NCI-H2029 (cell line): ENCODE measurements at places on chromosomes 1 and 21.

DNA sequence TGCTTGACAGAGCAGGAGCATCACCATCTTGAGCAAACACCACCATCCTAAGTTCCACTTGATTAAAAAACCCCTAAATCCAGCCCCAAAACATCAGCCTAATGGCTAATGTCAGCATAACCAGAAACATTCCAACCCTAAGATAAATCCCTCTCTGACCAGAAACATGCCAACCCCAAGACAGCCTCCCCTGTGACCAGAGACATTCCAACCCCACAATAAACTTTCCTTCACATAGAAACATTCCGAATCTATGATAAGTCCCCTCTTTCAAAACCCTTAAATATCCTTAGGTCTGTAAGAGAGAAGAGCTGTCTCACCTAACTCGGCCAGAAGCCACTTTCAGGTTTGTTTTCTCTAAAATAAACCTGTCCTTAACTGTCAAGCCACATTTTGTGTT is 17.4 kb upstream of the SLC2A5 start:
- no peak for DNase-seq

DNA sequence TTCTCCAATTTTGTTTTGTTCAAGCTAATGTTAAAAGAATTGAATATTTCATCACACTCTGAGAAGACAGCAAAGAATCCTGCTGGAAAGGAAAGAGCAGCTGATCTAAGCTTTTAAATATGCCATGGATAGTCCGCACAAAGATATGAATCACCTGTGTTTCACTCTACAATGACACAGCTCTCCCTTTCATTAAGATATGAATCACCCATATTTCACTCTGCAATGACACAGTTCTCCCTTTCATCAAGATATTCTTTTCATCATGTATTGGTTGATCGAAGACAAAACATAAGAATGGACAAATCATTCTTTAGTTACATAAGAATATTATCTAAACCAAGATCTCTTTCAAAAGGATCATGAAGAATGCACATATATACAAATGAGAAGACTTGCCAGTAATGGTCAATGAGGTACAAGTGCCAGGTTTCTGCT is 367.3 kb downstream of the SMYD3 start:
- DNase-seq = no peak

- DNase-seq = no peak
These were observed 57.4 kb downstream of the SLC66A1 start for GRCh38 chr1:19369396-19370090.

GRCh38 chr1:59766227-59766855 is 48.4 kb upstream of the HOOK1 start:
- DNase-seq = no peak

GRCh38 chr1:84719543-84720217 is 29.4 kb upstream of the SSX2IP start:
- no peak for DNase-seq

- DNase-seq = no peak
These were observed 55.6 kb upstream of the FBXO28 start for GRCh38 chr1:224058303-224058702.

DNA sequence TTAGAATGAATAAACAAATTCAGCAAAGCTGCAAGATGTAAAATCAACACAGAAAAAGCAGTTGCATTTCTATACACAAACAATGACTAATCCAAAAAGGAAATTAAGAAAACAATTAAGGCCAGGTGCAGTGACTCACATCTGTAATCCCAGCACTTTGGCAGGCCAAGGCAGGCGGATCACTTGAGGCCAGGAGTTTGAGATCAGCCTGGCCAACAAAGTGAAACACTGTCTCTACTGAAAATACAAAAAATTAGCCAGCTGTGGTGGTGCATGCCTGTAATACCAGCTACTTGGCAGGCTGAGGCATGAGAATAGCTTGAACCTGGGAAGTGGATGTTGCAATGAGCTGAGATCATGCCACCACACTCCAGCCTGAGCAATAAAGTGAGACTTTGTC is 22.3 kb downstream of the THEM4 start:
- no peak for DNase-seq

DNA sequence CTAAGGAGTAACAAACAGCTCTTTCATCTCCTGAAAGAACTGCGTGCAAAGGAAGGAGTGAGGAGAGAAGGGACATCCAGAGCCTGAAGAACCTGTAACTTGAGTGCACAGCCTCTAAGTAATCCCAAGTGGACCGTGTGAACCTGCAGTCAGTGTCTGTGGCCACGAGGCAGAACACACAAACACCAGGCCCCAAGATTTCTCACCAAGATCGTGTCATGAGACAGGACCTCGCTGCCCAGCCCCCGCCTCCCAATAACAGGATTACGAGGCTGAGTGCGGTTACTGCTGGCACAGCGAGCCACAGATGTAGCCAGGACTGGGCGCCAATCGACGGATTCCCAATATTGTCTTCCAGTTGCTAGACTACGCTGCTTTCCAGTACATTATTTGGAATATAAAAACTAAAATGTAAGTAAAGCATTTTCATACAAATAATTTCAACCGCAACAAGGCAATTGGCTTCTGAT is 101.3 kb upstream of the SLC25A33 start:
- DNase-seq = peak; percentile 52

DNA sequence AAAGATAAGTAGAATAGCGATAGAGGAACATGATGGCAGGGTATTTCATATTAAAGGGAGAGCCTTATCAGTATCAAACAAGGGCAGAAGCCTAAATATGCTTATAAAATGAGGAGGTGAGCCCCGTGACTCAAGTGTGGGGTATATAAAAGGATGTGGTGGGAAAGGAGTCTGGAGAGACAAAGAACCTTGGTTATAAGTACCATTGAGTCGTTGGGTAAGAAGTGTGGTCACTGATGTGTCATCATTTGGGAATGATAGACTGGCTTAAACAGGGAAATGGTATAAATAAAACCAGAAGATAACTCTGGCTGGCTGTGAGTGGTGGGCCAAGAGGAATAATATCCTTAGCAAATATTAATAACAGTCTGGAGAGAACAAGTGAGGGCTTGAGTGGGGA is 10.9 kb upstream of the CD5L start:
- DNase-seq = peak; percentile 45

DNA sequence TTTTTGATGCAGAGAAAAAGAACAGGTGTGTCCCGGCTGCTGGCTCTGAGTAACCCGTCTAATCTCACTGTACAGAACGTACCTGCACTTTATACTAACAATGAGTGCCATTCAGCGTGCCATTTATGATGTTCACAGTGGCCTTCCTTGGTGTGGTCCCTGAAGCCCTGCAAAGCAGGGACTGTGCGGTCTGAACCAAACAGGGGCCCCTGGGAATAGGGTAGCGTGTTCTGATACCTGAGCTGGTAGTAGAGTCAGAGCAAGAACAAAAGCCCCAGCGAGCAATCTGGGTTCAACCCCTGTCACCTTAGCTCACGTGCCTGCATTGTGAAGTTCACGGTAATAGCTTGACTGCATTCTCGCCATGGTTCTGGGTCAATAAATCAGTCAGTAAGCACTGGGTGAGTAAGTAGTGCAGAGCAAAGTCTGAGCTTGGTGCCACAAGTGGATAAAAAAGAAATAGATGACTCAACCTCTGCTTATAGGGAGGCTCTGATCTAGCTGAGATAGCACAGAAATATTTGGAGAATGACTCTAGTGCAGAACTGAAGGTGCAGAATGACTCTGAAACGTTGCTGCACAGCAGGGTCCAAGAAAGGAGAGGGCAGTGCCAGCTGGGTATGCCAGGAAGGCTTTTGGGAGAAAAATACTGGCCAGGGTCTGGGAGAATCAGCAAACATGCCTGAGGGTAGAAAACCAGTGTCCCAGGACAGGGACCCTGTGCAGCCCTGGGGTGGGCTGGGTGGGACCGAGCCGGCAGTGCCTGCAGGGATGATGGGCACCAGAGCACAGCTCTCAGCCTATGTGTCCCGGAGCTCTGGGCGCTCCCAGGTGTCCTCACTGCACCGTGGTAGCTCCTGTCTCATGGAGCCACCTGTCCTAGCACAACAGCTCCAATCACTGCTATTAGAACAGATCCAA is 125.9 kb downstream of the RHOU start:
- DNase-seq = no peak

- no peak for DNase-seq
These were observed 3.1 kb downstream of the COQ8A start for GRCh38 chr1:226943156-226943555.

DNA sequence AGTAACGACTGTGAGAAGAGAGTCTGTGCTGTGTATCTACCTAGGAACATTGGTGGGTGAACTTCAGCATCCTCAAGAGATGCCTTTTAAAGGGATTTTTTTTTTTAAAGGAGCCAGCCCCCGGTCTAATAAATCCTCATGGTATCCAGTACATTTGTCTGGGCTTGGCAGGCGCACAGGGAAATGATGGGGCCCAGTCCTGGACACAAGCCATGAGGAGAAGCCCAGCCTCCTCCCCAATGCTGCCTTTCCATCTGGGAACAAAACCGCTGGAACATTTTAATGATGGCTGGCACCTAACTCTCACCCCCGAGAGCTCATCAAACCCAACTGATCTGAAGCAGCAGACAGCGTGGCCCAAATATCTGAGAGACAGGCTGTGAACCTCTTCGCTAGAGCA is 64.2 kb downstream of the ACOT7 start:
- DNase-seq = no peak

DNA sequence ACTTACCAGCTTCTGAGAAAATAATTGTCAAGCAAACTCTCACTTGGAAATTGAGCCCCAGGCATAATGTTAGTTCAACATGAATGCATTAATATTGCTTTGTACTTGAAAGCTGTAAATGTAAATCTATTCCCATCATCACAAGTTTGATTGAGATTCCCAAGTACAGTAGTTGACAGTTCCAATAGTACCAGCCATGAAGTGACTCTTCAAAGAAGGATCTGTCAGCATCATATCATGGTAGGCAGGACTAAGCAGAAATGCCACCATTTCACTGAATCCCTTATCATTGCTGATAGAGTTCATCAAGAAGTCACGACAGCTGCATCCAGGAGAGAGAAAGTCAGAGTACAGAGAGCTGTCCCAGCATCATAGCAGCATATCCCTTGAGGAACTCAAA is 348.7 kb downstream of the OMA1 start:
- no peak for DNase-seq

DNA sequence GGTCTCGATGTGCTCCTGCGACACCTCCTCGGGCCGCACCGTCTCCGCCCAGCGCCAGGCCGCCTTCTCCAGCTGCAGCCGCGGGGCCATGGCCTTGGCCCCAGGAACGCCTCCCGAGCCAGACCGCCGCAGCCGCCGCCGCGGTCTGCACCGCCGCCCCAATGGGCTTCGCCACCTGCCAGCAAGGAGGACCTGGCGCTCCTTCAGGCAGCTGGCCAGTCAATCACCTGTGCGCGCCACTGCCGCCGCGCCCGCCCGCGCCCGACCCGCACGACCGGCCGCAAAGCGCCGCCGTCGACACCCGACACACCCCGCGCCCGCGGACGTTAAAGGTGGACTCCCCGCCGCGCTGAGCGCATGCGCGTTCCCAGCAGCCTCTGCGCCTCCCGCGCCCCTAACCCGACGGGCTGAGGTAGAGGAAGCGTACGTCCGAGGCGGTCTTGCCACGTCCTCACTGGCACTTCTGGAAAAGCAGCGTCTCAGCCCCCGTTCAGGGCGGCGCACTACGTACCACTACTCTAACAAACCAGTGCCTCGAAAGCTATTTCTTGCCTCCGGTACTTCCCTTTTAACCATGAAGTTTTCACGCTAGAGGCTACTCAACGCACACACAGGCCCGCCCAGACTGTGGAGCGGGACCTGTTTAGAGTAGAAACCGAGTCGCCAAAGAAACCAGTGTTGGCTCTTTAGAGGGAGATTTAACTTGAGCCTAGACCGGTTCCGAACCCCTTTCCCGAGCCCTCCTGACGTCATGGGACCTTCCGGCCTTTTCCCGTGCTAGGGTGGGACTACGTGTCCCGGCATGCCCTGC is at the start of gene USP48:
TSS of gene USP48 (minus strand) at position 282 of the 811 bp plus-strand sequence. CDS start at position 90, 192 bp downstream.
- peak; percentile 93 for DNase-seq

GRCh38 chr1:32949519-32949918 is 15.1 kb downstream of the RNF19B start:
- DNase-seq = no peak

DNA sequence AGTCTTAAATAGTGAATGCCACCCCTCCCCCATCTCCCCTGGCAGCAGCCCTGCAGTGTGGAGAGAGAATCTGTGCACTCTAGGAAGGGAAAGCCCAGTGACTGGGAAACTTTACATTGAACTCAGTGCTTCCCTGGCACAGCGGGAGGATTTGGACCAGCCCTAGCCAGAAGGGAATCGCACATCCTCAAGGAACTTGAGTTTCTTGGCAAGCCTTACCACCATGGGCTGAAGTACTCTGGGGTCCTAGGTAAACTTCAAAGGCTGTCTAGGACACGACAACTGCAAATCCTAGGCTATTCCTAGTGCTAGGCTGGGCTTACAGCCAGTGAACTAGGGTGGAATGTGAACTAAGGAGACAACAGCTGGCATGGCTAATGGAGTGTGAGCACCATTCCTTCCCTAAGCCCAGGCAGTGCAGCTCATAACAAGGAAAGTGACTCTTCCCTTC is 88.3 kb downstream of the COL24A1 start:
- no peak for DNase-seq

GRCh38 chr1:182315167-182315556 is 76.4 kb downstream of the GLUL start:
- peak; percentile 13 for DNase-seq

DNA sequence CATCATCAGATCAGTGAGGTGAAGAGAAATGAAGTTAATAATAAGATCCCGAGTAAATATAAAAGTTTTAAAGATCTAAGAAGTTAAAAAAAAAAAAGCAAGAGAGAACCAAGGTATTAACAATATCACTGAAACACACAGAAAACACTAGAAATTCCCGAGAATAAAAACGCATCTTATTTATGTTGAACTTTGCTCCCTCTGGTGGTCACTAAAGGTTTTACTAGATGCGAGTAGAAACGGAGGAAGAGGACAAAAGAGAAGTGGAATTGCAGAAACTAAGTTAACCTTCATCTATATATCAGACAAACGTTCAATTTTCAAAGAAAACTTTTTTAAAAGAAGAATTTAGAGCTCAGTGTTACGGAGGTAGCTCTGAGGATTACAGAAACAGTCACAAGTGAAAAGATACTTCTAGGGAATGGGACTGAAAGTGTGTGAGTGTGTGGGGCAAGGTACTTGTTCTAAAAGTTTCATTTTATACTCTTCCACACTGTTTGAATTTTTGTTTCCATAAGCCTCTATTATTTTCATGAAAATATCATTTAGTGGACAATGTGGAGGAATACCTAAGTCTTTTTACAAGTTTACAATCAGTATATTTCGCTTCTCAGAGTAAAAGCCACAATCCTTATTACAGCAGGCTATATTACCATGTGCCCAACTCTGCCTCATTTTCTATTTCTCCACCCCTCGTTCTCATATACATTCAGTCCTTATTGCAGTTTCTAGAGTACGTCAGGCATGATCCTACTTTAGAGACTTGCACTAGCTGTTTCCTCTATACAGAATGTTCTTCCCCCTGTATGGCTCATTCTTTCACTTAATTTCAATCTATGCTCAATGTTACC is 19.7 kb downstream of the ACBD6 start:
- DNase-seq = peak; percentile 9

GRCh38 chr1:221228594-221228993 is 349.4 kb downstream of the HLX start:
- no peak for DNase-seq

DNA sequence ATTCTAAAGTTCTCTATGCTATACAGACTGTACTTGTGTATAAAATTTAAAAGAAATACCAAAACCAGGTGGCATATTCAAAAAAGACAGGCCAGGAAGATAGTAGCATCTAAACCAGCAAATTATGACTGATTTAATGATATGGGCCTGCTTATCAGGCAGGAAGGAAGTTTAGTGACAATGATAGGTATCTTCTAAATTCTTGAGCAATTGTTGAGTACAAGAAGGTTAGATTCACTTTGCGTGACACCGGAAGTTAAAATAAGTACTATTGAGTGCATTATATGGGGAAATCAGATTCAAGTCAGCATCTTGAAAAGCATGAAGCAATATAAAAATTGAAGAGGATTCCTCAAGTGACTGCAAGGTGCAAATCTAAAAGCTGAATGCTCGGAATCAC is 186.8 kb upstream of the RGS18 start:
- DNase-seq = no peak
